ENCODE measurements at places on chromosomes 3 and 15.

DNA sequence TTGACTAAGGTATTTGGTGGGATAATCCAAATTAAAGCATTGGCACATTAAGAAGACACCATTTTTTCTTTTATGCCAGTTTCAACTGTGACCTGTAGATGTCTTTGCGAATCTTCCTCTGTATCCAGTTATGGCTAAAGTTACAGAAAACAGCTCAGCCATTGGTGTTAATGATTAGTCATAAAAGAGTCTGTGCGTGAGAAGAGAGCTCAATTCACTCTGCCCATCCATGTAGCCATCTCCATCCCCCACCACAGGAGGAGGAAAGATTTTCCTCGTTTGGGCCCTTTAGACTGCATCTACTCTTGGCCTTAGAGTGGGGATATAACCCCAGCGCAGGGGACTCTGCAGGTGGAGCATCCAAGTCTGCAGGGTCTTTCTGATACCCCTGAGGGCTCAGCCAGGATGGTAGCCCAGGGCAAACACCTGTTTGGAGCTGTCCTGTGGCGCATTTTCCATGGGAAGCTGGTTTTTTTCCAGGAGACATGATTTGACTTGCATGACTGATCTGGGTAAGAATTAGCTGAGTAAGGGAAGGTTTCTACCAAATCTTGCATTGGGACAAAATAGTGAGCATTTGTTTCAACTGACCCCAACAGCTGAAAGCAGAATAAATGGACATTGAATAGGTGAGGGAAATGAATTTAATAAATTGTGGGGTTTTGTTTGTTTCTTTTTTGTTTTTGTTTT is 29.5 kb downstream of the NANOGP8 start:
- no peak for DNase-seq

- peak; percentile 27 for DNase-seq
Measured at GRCh38 chr3:21839592-21839991, 88.6 kb upstream of the ZNF385D start.

DNA sequence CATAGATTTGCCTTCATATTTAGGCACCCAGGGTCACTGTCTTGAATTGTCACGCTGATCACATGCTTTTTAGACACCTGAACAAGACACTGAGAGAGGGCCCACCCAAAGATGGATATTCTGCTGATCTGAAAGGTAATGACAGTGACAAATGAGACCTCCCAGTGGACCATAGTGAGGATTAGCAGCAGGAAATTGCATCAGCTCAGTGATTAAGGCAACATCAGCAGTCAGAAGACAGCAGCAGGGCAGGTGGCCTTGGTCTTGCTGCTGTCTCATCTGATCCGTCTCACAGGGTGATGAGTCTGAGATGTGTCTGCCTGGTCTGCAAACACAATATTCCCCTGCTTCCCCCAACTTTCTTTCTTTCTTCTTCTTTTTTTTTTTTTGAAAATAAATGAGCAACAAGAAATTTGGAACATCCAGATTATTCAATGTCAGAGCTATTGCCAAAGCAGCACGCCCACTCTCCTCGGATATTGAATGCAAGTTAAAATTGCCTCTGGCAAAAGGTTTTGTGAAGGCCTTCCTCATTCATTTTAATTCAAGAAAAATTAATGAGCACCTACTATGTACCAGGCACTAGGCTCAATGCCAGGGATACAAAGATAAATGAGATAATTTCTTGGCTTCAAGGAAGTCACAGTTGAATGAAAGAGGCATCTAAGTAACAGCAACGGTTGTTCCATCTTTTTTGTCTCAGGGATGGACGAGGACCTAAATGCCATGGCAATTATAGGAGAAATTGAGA is 14.1 kb downstream of the OTOL1 start:
- no peak for DNase-seq

DNA sequence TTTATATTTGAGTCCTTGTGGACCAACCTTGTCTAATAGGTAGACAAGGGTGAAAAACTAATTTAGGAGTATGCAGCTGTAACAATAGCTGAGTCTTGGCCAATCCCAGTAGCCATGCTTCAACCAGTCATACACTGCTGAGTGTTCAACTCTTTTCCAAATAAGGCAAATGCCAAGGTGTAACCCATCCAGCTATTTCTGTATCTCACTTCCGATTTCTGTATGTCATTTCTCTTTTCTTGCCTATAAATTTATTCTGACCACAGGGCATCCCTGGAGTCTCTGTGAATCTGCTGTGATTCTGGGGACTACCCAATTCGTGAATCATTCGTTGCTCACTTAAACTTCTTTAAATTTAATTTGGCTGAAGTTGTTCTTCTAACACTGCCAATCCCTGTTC is 93.2 kb downstream of the MAGI1 start:
- no peak for DNase-seq

DNA sequence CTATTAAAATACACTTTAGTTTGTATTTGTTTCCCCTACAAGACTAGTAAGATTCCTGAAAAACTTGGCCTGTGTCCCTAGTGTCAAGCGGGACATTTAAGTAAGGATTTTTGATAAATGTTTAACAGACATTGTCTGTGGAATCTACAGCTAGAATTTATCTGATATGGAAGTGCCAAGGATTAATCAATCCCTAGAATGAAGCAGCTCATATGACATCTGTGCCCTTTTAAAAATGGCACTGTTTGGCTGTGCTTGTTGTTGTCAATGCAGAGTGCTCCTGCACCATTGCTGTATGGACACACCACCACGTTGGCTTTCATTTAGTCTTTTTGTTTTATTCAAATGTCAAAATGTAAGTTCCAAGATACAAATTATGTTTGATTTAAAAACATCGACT is 14.3 kb upstream of the PDCD7 start:
- no peak for DNase-seq

DNA sequence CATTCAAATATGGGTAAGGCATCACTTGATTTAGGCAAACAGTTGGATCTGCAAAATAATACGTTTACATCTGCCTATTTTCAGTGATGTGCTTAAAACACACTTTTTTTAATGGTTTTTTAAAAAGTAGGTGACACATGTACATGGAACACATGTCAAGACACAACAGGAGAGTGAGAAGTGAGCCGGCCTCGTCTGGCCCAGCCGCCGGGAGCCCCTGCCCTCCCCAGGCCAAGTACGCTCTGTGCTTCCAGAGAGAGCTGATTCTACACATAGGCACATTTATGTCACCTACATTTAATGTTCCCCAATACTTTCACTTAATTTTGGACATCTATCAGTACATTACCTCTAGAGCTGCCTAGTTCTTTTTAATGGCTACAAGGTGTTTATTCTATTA is 3.8 kb downstream of the TM2D3 start:
- DNase-seq: no peak

DNA sequence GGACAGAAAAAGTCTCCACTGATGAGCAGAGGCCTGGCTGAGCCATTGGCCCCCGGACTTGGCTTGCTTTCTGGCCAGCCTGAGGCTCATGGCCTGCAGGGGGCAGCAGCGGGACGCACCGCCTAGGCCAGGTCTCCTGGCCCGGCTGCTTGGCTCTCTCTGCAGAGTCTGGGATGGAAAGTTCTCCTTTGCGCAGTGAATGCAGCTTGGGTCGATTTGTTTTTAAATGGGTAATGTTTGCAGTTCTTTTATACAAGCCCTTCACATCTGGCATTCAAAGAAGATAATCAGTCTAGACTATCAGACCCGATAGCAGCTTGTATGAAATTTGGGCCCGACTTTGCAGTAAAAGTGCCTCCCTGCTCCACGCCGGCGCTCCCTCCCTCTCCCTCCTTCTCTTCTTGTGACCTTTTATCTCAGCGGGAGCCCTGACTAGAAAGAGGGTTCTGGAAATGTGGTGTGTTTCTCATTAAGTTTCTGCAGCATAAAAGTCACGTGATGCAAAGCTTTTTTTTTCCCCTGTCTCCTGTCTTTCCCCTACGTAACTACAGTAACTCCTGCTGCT is 59.9 kb downstream of the ZNF621 start:
- peak; percentile 94 for DNase-seq

GRCh38 chr15:74428442-74428787 is 5.3 kb downstream of the SEMA7A start:
- no peak for DNase-seq

- DNase-seq: no peak
Measured at GRCh38 chr3:39900462-39901002, 91.1 kb downstream of the MYRIP start.

GRCh38 chr15:80804970-80805495 is 25.9 kb downstream of the CEMIP start:
- peak; percentile 36 for DNase-seq

DNA sequence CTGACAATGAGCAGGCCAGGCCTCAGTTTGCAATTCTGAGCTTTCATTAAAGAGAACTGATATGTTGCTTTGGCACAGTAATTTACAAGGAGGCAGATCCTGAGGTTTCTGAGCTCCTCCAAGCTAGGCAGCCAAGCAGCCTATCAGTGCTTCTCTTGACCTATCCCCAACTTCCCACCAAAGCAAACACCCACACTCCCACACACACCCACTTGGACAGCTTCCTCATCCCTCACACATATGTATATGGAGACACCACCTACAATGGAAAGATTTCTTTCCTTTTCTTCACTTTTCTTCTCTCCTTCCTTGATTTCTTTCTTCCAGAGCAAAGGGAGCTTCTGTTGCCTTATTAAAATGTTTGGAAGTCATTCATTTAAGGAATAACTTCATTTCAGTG is 217.0 kb downstream of the NLGN1 start:
- no peak for DNase-seq

DNA sequence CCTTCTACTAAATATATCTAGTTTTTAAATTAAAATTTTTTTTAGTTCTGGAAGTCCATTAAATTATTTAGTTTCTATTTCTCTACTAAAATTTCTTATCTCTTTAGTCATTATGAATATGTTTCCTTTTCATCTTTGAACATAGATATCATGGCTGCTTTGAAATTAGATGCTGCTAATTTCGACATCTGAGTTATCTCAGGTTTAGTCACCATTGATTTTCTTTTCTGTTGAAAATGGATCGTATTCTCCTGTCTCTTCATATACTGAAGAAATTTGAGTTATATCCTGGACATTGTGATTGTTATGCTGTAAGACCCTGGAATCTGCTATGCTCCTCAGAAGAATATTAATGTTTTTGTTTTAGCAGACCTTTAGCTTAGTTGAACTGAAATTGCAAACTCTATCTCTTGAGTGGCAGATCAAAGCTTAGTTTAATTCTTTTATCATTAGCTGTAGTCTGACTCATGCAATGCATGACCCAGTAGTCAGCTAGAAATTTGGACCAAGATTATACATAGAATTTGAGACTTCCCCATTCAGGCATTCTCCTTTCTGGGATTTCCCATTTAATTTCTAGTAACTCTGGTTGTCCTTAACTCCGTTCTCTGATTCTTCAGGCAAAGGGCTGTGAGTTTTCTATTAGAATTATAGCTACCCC is 439.8 kb upstream of the IL12A start:
- no peak for DNase-seq

GRCh38 chr3:108024146-108024850 is 66.5 kb downstream of the CD47 start:
- no peak for DNase-seq

DNA sequence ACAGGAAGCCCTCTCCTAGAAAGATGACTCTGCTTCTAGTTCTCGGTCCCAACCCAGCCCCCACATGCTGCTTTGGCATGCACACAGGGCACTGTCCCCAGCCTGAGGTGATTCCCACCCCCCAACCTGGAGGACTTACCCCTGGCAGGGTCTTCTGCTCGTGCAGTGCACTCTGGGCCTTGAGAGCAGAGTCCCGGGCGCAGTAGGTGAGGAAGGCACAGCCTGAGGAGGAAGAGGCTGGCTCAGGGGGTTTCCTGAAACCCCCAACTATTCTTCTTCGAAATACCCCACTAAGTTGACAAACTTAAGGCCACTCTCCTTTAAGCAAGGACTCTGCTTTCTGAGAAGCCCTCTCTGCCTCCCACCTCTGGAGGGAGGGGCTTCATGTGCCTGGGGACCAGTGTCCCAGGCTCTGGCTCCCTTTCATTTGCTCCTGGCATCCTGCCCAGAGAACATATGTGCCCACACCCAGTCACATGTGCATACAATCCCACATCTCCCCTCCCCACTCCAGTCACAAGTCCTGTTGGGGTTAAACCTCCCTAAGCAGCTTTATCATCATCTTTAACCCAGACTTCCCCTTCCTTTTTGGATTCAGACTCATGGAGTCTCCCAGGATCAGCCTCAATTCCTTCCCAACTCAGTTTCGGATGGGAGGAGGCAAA is 4.1 kb downstream of the CELF6 start:
- no peak for DNase-seq

GRCh38 chr3:16103472-16103871 is 71.0 kb upstream of the GALNT15 start:
- no peak for DNase-seq

GRCh38 chr15:39852250-39852649 is 67.8 kb downstream of the GPR176 start:
- DNase-seq: no peak

- DNase-seq: no peak
Measured at GRCh38 chr3:61358364-61358763, 107.1 kb upstream of the FHIT start.

DNA sequence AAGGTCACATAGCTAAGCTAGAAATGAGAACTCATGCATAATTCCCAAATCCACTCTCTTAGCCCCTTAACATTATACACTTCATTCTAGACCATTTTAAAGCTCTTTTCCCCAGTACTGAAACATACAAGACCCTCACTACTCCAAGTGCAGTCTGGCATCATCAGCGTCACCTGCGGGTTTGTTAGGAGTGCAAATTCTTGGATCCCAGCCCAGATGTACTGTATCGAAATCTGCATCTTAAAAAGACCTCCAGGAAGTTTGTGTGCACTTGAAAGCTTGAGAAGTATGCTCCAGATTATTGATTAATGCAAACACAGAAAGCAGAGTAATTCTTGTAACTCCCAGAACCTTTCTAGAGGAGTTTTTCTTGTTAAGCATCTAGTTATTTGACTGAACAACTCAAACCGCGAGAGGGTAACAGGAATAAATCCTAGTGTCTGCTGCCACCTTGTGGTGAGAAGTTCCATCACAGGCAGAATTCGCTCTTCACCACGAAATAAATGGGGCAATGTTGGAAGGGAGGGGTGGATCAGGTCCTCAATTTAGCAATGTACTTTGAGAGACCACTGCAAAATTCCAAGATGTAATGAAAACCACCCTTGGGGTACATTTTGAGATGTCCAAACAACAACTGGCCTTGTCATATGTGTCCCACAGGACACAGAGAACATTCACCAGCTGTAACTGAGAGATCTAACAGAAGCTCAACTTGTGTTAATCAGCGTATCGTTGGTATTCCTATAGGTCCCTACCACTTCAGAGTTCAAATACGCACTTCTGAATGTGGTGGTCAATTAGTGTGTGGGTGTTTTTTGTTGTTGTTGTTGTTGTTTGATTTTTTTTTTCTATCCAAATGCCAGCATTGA is 583 bp upstream of the C3orf49 start:
- peak; percentile 60 for DNase-seq

DNA sequence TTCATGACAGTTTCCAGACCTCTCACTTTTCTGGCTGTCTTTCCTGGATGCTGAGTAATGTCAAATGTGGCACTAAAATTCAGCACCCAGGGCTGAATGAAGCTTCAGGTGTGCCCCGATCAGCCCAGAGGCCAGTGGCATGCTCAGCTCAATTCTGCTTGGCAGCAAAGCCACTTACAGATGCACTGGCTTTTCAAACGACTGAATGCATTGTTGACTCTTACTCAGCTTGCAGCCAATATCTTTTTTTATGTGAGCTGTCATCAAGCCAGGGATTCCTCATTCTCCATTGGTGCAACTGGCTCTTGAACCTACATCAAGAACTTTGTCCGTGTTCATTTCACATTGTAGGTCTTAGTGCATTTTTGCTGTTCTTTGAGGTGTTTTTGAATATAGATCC is 60.7 kb downstream of the ZDHHC19 start:
- DNase-seq: no peak

- DNase-seq: no peak
Measured at GRCh38 chr15:90004671-90005070, 3.5 kb downstream of the ZNF710 start.
